Lower lobe of right lung (tissue), 2 donors: ENCODE measurements at places on chromosomes 5 and 9. TPM values are rescaled to one million over a fixed set of nuclear protein-coding genes. Genes with fewer than 3 reads are reported as not detected.

DNA sequence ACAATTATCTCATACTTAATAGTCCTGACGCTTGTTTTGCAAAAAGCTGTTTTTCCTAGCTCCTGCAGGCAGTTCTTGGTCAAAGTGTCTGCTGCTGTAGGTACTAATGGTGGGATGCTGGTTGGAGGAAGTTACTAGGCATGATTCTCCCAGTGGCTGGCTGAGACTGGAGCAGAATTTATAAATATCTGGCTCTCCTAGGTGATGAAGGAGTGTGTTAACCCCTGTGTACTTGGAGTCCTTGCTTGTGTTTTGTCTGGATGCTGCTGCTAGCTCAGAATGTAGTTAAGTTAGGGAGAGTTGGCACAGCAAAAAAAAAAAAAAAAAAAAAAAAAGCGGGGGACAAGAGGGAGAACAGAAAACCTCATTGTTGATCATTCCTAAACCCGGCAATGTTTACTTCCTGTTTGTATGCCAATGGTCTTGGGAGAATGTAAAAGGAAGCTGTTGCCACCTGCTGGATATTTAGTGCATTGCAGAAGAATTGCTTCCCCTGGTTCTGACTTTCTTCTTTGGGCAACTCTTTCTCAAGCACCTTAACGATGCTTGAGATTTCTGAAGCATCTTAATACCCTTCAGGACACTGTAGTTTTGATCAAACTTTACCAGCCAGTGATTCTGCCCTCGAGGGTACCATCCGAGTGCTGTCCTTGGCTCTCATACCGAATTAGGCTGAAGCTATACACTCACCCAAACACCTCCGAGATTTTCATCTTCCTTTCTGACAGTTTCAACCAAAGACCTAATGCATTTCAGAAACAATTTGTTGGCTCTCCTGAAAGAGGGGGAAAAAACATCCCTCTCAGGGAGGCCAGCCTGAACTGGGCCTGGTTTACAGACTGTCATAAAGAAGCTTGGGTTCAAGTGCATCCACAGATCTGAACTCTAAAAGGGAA is 71.7 kb upstream of the WWC1 start:
- no peak for DNase-seq

DNA sequence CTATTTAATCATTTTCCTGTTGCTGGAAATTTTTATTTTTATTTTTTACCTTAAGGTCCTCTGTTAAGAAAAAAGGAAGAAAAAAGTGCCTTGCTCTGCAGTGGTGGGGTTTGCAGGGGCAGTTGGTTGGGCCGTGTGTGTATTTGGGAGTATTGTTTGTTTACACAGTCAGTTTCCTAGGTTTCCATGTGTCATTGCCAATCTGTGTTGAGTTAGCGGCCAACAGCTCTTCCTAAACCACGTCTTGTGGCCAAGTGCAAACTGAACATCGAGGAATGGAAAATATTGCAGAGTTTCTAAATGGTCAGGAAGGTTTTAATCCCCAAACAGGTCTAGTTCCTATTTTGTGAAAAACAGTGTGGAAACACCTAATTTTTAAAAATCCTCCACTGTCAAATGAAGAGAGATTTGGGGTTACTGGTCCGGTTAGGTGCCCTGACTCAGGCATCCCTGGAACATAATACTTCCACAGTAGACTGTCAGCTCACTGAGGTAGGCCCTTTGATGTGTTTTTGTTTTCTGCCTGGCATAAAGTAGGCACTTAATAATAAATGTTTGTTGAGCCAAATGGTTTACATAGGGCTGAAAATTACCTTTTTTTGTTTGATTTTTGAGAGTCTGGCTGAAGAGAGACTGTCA is 37.0 kb downstream of the MAMDC2 start:
- DNase-seq: no peak

- no peak for DNase-seq
Observed at GRCh38 chr5:82058710-82059109, 86.9 kb downstream of the ATG10 start.

GRCh38 chr9:109627042-109627441 is 128.9 kb upstream of the PTPN3 start:
- no peak for DNase-seq

DNA sequence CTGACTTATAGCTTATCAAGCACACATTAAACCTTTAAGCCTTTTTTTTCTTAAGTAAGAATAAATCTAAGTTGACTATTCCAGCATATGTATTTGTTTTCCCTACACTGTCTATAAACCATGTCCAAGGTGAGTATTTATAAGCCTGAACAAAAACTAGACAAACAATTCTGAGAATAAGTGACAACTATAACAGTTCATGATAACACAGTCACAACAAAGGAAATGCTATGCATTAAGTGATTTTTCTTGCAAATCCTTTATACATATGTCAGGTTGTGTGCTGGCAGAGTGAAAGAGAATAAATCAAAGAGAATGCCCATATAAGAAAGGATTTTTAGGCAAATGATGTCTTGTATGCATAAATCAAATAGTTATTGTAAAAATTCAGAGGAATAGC is 408.8 kb upstream of the KIF2A start:
- DNase-seq: no peak

GRCh38 chr5:38827525-38827924 is 18.3 kb upstream of the OSMR start:
- no peak for DNase-seq

GRCh38 chr5:21807953-21808352 is 1045.2 kb downstream of the CDH12 start:
- DNase-seq: no peak

GRCh38 chr5:168946363-168946762 is 354.6 kb downstream of the SLIT3 start:
- DNase-seq: no peak

- DNase-seq: no peak
Observed at GRCh38 chr5:146751781-146752401, 126.7 kb downstream of the PPP2R2B start.

DNA sequence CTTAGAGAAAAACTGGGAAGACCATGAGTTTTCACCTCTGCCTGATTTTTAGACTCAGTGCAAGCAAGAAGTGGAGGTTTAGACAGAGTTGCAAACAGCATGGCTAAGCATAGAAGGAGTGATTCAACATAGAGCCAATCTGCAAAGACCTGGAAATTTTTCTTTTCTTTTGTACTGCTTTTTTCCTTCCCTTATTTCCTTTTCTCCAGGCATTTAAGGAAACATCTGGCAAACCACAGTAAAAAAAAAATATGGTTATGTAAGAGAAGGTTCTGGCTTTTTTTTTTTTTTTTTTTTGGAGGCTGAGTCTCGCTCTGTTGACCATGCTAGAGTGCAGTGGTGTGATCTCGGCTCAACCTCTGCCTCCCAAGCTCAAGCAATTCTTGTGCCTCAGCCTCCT is 16.6 kb upstream of the DCAF12 start:
- DNase-seq: no peak

CENPH gene
- total RNA-seq: 2.9 TPM
